Activated gamma-delta T cell treated with anti-CD3 and anti-CD28 coated beads, Interleukin-2, amount 50 U/mL, for 16 hours (primary cell): ENCODE measurements at places on chromosomes 16 and 17.

- no peak for DNase-seq
Observed at GRCh38 chr16:58508671-58509251, 6.6 kb upstream of the SETD6 start.

DNA sequence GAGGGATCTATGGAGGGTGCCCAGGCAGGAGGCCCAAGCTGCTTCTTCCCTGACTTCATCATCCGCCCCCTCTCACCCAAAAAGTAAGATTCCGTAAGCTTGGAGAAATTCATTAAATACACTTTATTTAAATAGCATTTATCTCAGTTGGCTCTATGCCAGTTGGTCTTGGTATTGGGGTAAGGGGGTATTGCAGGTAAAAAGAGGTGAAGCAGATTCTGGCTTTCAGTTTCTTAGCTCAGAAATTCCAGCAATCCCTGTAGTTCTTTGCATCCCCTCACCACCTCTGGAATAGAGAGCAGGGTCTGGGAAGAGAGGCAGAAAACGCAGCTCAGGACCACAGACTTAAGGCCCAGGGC, 750 bp upstream of the ALDOC start:
- no peak for DNase-seq

- DNase-seq, result no peak
Observed at GRCh38 chr16:81661082-81661481, 118.0 kb upstream of the PLCG2 start.

DNA sequence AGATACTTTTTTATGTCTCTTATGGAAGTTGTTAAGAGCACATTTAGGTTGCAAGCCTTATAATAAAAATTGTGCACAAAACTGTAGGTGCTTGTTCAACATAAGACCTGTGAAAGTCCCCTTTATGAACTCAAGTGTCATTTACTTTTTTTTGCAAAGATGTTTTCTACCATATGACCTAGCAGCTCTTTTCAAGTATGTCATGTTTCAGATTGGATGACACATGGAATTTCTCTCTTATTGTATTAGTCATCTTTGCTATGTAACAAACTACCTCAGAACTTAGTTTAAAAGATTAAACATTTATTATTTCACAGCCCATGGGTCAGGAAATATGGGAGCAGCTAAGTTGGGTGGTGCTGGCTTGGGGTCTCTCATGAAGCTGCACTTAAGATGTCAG, 57.9 kb downstream of the PHKB start:
- DNase-seq, result no peak

DNA sequence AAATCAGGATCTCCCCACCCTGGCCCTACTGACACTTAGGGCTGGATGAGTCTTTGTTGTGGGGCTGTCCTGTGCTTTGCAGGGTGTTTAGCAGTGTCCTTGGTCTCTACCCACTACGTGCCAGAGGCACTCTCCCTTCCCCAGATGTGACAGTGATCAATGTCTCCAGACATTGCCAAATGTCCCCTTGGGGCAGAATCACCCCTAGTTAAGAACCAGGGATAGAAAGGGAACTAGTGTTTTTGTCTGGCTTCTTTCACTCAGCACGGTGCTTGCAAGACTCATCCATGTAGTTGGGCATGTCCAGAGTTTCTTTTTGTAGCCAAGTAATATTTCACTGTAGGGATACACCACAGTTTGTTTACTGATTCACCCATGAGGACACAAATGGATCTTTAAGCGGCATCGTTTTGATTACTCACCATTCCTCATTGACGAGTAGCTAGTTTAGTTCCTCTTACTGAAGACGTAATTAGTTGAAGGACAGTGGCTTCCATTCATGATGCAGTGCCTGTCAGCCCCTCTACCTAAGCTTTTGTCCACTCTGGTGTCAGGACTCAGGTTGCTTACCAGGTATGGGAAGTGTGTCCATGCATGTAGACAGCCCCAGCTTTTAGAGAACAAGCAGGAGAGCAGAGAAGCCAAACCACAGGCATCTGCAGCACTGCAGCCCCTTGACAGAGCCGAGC, 26.0 kb upstream of the ITGB4 start:
- no peak for DNase-seq

DNA sequence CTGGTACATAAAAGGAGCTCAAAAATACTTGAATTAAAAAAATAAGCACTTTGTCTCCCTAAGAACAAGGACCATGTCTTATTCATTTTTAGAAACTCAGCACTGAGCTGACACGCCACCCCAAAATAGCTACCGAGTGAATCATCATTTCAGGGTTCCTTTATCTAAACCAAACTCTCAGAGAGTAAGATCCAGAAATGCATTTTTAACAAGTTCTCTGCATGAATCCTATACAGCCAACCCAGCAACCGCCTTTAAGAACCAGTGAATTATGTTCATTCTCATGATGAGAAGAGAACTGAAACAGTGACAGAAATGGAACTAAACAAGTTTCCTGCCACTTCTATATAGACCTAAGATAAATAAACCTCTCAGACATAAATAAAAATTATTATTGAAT, 8.7 kb downstream of the C16orf87 start:
- DNase-seq, result no peak

DNA sequence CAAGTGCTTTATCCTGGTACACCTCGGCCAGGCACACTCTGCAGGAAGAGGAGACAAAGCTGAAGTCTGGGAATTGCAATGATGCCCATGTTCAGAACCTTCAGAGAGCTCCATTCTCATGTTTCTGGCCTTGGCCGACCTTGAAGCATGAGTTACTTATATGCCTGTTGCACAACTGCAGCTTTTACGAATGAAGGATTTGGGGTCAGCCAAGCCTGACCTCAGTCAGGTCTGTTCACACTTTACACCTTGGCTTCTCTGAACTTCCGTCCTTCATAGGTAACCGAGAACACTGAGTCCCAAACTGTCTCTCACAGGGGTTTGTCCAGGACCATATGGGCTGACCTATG, 66.7 kb downstream of the GTF3C1 start:
- DNase-seq, result no peak

DNA sequence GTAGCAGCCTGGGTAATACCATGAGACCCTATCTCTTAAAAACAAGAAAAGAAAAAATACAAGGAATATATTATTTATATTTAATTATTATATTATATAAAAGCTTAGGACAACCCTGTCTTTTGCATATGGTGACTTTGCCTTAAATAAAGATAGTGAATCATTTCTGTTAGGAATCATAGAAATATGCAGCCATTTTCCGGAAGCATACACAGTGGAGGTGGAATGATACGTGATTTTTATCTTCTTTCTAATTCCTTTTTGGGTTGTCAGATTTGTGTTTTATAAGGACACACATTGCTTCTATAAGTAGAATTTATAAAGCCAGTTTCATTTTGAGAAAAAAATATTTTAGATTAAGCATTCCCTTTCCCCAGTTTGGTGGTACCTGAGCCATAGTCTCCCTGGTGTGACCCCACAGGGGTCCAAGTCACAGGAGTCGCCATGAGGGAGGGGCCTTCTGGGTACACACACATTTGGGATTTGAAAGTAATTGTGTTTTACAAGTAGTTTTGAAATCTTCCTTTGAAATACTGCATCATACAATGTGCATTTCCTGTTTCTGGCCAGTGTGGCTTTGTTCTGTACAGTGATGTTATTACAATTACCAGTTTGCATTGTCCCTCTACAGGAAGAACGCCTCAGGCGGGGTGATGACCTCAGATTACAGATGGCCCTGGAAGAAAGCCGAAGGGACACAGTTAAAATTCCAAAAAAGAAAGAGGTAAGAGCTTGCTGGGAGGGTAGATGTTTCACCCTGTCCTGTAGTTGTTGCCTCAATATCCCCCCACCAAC, 50.9 kb downstream of the B9D1 start:
- no peak for DNase-seq
